Cardiac muscle cell (in vitro differentiated cells and primary cell): ENCODE measurements at places on chromosomes 2 and 18.

DNA sequence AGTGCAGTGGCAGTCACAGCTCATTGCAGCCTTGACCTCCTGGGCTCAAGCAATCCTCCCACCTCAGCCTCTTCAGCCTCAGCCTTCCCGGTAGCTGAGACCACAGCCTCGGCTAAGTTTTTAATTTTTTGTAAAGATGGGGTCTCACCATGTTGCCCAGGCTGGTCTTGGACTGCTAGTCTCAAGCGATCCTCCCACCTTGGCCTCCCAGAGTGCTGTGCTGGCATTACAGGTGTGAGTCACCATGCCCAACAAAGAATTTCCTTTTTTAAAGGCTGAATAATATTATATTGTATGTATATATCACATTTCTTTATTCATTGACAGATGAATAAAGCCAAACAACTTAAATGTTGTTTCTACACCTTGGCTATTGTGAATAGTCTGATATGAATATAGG lies 42.5 kb downstream of the MOB4 start:
- no peak for DNase-seq
- H3K27me3 ChIP-seq = no peaks in the 10 kb centered on the region
- H3K27ac ChIP-seq = no peak overlapping the region
- peaks cover 4% of the 10 kb centered on the region for H3K36me3 ChIP-seq

DNA sequence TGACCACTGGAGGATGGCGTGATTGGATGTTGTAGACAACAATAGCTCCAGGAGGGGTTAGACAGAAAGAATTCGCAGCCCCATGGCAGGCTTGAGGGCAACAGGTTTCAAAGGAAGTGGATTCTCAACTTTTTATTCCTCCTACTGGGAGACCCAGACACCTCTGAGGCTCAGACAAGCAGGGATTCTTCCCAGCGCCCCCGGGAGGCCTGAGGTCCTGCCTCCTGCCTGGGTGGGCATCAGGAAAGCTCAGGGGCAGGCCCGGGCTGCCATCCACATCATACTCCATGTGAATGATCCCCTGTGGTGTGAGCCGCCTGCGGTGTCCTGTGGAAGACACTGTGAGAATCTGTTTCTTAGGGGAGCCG lies 203.5 kb downstream of the CYP26B1 start:
- H3K27me3 ChIP-seq = no peaks in the 10 kb centered on the region
- DNase-seq = no peak
- H3K36me3 ChIP-seq = no peaks in the 10 kb centered on the region

GRCh38 chr2:37645362-37645761 lies 26.1 kb downstream of the CDC42EP3 start:
- H3K4me1 ChIP-seq = no peaks in the 10 kb centered on the region
- peak; percentile 33 for DNase-seq
- no peak overlapping the region for H3K27ac ChIP-seq
- H3K27me3 ChIP-seq = no peaks in the 10 kb centered on the region
- H3K36me3 ChIP-seq = peaks cover 33% of the 10 kb centered on the region

DNA sequence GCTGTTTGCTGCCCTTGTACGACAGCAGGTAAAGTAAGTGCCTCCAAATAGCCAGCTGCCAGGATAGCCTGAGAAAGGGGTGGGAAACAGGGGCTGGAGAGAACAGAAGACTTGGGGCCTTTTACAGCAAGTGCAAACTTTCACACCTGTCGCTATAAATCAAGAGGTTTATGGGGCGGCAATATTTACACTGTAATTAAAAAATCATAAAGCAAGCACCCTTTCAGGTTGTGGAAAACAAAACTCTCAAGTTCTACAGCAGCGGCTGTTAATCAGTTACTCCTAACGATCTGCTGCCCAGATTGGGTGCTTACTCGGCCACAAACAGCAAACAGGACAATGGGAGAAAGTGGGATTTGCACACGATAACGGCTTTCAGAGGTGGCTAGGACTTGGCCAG lies 359.5 kb upstream of the ETAA1 start:
- H3K36me3 ChIP-seq = no peaks in the 10 kb centered on the region
- no peaks in the 10 kb centered on the region for H3K27me3 ChIP-seq
- H3K4me1 ChIP-seq = no peaks in the 10 kb centered on the region
- H3K4me3 ChIP-seq = no peak overlapping the region

GRCh38 chr2:44771522-44771921 lies 170.0 kb upstream of the SIX3 start:
- no peak for DNase-seq
- peaks cover 70% of the 10 kb centered on the region for H3K27me3 ChIP-seq
- no peak overlapping the region for H3K27ac ChIP-seq
- peaks cover 14% of the 10 kb centered on the region for H3K4me1 ChIP-seq
- H3K36me3 ChIP-seq = no peaks in the 10 kb centered on the region
- H3K4me3 ChIP-seq = no peak overlapping the region

GRCh38 chr2:99810225-99810624 lies 320.4 kb upstream of the REV1 start:
- H3K36me3 ChIP-seq = no peaks in the 10 kb centered on the region
- H3K4me3 ChIP-seq = no peak overlapping the region
- no peak for DNase-seq
- no peak overlapping the region for H3K27ac ChIP-seq
- no peaks in the 10 kb centered on the region for H3K4me1 ChIP-seq

- H3K36me3 ChIP-seq = no peaks in the 10 kb centered on the region
- H3K4me1 ChIP-seq = peaks cover 3% of the 10 kb centered on the region
- H3K4me3 ChIP-seq = no peak overlapping the region
- no peaks in the 10 kb centered on the region for H3K27me3 ChIP-seq
- H3K27ac ChIP-seq = no peak overlapping the region
- DNase-seq = peak; percentile 26
Observed at GRCh38 chr2:43184339-43184895, 42.0 kb downstream of the ZFP36L2 start.

DNA sequence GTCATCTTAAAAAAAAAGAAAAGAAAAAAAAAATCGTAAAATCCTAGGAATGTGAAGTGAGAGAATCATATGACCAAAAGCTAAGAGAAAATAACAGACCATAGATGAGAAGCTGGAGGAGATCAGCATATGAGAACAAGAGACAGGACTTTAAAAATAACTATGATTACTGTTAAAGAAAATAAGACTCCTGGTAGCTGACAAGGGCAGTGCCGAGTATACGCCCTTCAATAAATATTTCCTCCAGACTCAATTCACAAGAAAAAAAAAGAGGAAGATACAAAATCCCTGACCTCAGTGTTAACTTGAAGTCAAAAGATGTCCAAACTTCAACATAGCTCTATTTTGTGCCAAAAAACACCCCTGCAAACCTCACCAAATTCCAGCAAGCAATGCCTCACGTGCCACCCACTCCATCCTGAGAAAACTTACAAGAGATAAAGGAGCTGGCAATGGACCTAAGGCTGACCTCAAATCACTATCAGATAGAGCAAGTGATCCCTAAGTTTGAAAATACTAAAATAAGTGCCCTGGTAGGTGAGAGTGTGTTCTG lies 817.2 kb downstream of the SOCS6 start:
- DNase-seq = peak; percentile 26
- no peak overlapping the region for H3K4me3 ChIP-seq
- H3K36me3 ChIP-seq = no peaks in the 10 kb centered on the region
- no peak overlapping the region for H3K27ac ChIP-seq
- no peaks in the 10 kb centered on the region for H3K27me3 ChIP-seq
